ENCODE measurements at places on chromosomes 12 and 14.

DNA sequence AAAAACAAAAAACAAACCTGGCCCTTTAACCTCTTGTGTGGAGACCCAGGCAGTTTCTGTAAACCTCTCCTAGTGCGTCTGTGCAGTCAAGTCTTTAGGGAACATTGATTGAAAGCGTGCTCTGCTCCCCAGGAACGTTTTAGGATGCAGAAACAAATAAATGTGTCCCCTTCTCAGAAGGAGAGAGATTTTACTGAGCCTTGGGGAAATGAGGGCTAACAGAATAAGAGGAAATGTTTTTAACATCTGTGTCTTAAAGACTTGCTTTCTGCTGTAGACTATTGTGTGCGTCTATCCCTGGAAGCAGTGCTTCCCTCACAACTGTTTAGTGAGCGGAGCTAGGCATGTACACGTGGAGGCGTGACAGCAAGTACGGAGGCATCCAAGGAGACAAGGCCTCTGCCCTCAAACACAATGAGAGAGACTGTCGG lies 54.3 kb downstream of the TECPR2 start:
- no peak for DNase-seq

- peak; percentile 56 for DNase-seq
Observed at GRCh38 chr12:130633771-130634170, 82.3 kb downstream of the RIMBP2 start.

GRCh38 chr14:90556012-90556477 lies 159.2 kb downstream of the CALM1 start:
- peak; percentile 69 for DNase-seq

DNA sequence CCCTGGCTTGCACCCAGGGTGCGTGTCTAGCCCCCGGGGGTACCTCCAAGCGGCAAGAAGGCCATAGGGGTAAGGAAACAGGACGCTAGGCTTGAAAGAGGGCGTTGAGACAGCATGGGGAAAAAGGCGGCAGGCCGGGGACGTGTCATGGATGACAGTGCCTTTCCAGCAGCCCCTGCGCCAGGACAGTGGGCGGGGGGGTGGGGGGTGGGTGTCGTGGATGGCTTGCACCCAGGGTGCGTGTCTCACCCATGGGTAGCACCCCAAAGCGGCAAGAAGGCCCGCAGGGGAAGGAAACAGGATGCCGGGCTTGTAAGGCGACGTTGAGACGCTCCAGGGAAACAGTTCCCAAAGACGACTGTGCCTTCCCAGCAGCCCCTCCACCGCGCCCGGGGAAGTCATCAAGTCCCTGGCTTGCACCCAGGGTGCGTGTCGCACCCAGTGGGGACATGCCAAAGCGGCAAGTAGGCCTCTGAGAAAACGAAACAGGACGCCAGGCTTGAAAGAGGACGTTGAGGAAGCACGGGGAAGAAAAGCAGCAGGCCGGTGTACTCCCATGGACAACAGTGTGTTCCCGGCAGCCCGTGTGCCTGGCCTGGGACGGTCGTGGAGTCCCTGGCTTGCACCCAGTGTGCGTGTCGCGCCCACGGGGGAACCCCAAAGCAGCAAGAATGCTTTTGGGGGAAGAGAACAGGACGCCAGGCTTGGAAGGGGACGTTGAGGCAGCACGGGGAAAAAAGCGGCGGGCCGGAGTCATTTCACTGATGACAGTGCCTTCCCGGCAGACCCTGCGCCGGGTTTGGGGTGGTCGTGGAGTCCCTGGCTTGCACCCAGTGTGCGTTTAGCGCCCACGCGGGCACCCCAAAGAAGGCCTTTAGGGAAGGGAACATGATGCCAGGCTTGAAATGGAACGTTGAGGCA lies 163.5 kb upstream of the ALG10B start:
- DNase-seq: no peak

GRCh38 chr12:101459642-101460346 lies 15.3 kb upstream of the SPIC start:
- DNase-seq: no peak

DNA sequence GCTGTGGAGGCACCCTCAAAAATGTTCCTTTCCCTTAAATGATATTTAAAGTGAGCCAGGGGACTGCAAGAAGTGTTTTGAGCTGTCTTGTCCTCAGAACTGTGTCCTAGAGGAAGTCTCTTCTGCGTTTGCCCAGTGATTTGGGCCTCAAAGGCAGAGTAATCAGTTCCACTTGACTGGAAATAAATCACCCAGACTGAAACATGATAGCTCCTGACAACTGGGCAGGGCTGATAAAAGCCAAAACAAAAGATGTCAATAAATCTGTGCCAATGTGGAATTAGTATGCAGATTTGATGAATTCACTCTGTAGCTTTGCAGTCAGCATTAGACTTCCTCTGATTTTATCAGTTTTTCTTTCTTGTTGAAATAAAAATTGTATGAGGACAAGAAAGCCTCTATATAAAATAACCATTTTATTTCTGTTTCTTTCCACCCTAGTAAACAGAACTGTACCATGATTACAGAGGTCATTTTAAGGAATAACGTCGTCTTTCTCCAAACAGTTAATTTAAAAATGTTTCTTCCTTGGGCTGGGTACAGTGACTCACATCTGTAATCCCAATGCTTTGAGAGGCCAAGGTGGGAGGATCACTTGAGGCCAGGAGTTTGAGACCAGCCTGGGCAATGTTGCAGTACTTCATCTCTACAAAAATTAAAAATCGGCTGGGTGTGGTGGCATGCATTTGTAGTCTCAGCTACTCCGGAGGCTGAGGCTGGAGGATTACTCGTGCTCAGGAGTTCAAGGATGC lies 180.8 kb downstream of the ERC1 start:
- DNase-seq: peak; percentile 40

DNA sequence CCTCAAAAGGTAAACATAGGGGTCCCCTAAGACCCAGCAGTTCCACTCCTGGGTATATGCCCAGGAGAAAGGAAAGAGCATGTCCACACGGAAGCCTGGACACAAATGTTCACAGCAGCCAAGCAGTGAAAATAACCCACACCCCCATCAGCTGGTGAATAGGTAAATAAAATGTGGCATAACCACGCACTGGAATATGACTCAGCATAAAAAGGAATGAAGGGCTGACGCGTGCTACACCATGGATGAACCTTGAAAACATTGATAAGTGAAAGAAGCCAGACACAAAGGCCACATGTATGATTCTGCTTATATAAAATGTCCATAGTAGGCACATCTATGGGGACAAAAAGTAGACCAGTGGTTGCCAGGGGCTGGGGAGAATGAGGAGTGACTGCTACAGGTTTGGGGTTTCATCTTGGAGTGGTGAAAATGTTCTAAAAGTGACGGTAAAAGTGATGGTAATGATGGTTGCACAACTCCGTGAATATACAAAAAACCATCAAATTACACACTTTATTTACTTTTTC lies 3.8 kb upstream of the SCARB1 start:
- DNase-seq: no peak

GRCh38 chr14:103121121-103121845 lies 2.0 kb upstream of the TNFAIP2 start:
- no peak for DNase-seq

DNA sequence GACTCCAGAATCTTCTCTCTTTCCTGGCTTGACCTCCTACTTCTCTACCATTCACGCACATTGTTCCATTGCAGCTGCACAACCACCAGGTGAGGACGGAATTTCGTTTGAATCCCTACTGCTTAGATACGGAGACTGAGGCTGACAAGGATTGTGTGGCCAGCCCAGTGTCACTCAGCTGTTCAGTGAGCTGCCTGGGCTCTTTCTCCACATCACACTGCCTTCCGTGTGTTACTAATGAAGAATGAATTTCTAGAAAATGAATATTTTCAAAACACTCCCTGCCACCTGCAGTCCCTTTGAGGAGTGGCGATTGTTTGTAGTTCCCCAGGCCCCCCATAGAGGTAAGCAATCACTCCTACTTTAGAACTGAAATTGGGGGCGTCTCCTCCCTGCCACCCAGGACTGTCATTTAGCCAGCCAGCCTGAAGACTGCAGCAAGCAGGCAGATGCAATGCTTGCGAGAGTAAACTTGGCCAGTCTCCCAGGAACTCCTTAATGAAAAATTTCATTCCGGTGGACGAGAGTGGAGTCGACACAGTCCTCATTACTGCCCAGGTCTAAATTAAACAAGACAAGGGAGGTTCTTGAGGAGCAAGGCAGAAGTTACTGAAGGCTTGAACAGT lies 239.7 kb downstream of the SLC41A2 start:
- DNase-seq: no peak

GRCh38 chr12:82530394-82530793 lies 156.3 kb upstream of the TMTC2 start:
- DNase-seq: no peak

GRCh38 chr14:101595887-101596721 lies 34.8 kb downstream of the DIO3 start:
- DNase-seq: no peak

- no peak for DNase-seq
Observed at GRCh38 chr12:90098132-90098779, 389.6 kb upstream of the ATP2B1 start.

- DNase-seq: no peak
Observed at GRCh38 chr12:25651931-25652330, 98.8 kb upstream of the LMNTD1 start.

DNA sequence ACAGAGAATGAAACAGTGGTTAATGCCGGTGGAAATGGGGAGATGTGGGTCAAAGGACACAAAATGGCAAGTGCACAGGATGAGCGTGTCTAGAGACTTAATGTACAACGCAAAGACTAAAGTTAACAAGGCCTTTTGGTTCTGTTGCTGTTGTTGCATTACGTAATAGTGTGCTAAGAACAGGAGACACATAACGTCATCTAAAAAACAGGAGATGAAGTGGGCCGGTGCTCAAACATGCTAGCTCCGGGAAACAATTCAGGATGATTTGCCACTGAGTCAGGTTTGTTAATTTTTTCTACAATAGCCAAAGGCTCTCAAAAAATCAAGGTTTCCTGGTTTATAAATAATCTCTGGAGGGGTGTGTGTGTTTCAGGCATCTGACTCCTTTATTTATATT lies 55.5 kb downstream of the ETV6 start:
- no peak for DNase-seq

DNA sequence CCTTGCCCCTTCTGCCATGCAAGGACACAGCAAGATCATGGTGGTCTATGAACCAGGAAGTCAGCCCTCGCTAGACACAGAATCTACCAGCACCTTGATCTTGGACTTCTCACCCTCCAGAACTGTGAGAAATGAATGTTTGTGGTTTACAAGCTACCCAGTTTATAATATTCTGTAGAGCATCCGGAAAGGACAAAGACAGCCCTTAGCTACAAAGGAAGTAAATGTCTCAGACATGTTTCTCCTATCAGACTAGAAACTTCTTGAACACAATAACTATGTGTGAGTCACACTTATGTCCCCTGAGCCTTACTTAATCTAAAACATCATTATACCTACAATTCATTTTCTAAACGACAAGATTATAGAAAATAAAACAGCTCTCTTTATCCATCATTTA lies 176.7 kb downstream of the KLHL28 start:
- no peak for DNase-seq

DNA sequence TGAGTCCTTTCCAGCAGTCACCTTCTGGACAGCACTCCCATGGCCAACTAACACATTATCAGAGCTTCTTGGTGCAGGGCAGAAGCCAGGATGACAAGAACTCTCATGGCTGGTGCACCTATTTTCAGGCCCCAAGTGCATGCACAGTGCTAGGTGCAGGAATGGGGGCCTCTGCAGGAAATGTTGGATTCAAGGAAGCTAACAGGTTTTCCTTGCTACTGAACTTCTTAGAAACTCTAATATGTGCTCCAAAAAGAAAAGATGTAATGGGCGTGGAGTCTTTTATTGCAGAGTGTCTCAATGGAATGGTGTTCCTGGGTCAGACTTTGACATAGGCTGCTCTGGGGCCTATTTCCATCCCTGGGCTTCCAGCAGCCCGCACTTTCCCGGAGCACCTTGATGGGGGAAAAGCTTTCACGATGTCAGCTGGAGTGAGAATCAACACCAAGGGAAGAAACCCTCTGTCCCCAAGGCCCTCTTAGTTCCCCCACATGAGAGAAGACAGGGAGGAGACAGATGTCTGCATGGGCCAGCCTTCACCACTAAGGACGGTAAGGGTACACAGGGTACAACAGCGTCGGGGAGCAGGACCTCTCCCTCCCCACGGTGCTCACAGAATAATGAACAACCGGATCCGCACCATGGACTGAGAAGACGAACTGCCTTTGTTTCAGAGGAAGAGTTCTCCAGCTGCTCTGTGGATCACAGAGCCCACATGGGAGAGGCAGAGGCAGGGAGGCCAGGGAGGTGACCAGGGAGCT lies 6.9 kb downstream of the KRT3 start:
- no peak for DNase-seq

GRCh38 chr12:112777387-112778310 lies 13.9 kb upstream of the RPH3A start:
- no peak for DNase-seq

DNA sequence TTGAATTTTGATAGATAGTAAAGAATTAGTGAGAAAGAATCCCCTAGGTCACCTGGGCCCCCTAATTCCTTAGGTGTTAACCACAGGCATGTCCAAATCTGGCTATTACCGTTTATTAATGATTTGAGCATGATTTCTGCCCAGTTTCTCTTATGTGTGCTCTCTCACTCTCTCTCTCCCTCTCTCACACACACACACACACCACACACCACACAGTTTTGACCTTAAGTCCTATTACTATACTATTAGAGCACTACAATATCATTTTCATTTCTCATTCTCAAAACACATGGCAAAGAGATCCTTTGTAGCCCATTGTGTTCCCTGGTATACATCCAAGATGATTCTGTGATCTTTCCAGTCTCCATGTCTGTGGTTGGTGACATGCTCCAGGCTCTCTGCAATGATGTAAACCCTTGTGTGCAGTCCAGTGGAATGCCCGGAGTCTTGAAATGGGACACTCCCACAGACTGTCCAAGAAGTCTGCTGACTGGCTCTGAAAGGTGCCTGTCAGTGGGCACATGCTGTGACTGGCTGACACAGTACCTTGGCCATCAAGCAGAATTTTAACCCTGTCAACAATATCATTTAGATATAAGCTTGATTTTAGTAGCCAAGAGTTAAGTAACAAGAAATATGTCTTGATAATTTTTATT lies 96.2 kb downstream of the FIGNL2 start:
- DNase-seq: no peak

GRCh38 chr12:95215949-95216348 lies 1.3 kb downstream of the FGD6 start:
- no peak for DNase-seq

DNA sequence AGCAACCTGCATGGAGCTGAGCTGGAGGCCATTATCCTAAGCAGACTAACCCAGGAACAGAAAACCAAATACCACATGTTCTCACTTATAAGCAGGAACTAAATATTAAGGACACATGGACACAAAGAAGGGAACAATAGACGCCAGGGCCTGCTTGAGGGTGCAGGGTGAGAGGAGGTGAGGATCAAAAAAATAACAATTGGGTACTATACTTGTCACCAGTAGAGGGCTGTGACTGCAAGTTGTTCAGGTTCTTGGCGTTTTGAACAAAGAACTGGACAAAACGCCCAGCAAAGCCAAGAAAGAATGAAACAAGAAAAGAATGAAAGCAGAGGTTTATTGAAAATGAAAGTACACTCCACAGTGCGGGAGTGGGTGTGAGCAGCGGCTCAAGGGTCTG lies 208.5 kb upstream of the NEDD1 start:
- DNase-seq: no peak

DNA sequence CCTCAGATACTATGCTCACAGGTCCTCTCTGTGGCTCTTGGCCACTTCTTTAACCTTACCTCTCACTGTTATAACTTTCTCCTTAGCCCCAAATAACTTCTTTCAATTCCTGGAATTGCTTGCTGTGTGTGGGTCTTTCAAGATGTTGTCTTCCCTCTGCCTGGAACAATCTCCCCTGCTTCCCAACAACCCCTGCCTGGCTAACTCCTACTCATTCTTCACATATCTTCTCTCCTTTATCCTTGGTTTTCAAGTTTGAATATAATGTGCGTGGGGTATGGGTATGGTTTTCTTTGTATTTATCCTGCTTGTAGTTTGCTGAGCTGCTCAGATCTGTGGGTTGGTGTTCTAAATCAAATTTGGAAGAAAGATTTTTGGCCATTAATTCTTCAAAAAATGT lies 2.7 kb upstream of the WASHC3 start:
- no peak for DNase-seq
